CD4-positive, alpha-beta T cell treated with Interleukin-15 for 4 hours (primary cell): ENCODE measurements at places on chromosomes 2 and 18.

DNA sequence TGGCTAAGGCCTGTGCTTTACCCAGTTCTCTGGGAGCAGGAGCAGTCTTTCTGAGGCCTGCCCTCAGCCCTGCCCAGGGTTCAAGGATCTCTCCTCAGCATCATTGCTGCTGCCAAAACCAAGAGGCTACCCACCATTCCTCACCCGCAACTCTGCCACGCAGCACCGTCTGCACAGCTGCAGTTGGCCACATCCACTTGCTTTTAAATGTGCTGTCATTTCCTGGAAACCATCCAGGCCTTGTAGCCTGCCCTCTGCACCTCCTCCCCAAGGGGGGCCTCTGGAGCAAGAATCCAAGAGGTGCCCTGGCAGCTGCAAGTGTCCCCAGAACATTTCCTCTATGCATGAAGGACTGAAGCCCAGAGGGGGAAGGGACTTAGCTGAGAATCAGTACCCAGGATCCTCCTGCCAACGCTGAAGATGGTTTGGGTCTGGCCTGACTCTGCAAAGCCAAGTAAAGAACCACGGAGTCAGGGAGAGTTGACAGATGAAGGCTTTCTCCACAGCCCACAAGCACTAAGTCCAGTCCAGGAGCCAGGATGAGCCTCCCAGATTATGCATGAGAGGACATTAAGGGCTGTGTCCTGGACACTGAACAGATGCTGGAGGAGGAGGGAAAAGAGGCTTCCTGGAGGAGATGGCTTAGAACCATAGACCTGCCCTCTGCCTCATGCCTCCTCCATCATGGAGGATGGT lies 14.9 kb downstream of the EMX1 start:
- no peak for DNase-seq

DNA sequence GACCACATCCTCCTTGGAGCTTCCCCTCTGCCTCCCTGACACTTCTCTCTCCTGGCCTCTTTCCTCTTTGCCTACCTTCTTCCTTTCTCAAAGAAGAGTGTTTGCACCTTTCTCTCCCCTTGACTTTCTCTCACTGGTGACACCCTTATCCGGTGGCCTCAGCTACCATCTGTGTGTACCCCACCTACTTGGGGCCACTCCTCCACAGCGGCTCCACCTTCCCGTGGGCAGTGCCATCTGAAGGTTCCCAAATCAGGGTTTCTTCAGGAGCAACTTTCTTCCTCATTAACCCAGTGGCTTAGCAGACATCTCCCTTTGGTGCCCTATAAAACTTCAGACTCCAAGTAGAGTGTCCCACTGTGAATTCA lies 5.3 kb upstream of the NCL start:
- no peak for DNase-seq

DNA sequence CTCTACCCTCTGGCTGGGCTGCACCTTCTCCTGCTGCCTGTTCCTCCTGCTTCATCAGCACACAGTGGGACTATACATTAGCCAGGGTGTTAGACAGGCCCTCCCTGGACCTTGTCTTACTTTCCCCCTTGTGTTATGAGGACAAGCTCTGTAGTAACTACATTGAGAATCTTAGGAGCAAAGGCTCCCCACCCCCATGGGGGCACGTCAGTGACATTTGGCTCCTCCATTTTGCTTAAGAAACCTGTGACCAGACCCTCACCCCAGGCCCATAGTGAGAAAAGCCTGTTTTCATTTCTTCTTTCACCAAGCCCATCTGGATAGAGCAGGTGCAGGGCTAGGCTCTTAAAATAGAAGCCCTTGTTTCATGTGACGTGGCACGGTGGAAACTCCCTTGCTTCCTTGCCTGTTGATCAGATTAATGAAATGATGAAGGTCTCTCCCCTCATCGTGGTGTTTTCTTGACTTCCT lies 146.7 kb downstream of the RPIA start:
- DNase-seq, result no peak

DNA sequence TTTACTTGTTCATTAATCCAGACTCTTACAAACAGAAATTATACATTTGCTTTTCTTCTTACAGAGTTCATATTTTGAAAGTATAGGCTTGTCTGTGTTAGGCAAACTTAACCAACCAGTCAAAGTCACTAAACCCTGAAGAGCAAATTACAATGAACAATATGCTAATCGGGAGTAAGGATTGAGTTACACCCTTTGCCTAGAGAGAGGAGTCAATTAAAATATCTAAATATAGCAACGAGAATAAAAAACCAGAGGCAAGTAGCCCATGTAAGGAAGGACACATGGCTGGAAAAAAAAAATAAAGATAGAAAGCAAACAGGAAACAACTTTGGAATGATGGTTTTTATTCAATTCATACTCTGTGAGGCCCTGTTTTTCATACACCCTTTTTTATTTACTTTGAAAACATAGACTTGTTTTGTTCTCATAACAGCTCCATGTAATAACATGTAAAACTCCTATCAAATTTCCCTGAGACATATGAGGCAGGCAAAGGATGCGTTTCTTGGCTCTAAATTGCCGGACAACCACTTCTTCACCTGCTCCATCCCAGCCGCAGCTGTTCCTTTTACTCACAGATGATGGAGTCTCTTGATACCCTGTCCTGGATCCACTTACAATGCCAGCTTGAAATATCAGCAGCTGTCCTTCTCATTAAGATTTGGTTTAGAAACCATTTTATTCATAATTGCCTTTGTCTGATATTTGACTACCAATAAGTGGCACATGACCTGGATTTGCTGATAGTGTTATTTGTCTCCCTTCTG lies 767.7 kb upstream of the GCFC2 start:
- DNase-seq, result no peak

DNA sequence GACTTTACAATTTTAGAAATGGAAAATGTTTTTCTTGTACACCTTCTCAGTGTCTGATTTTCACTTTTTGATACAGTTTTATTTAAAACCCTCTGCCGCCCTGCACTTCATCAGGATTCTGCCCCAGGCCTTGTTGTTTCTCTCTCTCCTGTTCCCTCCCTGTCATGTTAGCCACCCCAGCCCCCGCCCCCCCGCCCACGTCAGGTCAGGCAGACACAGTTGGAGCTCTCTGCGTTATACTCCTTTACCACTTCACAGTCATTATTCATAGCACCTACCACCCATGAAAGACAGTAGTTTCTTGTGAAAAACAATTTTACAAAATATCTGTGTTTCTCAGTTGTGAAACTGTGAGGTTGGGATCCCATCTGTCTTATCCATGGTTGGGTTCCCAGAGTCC lies 21.5 kb downstream of the ADNP2 start:
- DNase-seq, result no peak

GRCh38 chr2:144084114-144084661 lies 435.7 kb downstream of the ZEB2 start:
- DNase-seq, result no peak

DNA sequence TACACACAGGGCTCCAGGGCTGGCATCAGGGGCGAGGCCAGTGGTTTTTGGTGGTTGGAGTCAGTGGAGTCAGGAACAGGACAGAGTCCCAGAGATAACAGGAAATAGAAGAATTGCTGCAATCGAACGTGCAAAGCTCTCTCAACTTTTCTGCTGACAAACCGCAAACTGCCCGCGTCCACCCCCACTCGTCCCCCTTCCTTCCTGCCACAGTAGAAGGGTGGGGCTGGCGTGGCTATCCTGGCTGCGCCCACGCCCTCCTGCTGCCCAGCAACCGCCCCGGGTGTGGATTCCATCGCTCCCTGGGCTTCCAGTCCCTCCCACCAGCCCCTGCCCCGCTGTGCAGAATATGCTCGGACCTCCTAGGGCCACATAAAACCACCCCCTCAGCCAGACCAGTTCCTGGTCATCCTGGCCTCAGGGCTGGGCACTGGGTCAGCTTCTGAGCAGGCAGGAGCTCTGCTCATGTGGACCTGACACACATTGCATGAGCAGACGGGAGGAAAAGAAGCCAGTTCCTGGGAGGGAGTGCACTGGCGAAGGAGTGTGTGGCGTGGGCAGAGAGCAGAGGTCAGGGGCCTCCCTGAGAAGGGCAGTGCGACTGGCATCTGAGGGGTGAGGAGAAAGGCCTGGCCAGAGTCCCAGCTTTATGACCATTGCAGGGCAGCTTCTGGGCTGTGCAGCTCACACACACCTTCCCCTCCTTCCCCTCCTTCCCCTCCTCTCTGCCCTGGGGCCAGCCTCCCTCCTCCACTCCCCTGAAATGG lies 85.4 kb upstream of the ATG16L1 start:
- DNase-seq, result peak; percentile 42

- no peak for DNase-seq
Observed at GRCh38 chr2:8176887-8177286, 505.0 kb upstream of the ID2 start.

GRCh38 chr2:237630216-237631000 lies 3.0 kb downstream of the LRRFIP1 start:
- no peak for DNase-seq

DNA sequence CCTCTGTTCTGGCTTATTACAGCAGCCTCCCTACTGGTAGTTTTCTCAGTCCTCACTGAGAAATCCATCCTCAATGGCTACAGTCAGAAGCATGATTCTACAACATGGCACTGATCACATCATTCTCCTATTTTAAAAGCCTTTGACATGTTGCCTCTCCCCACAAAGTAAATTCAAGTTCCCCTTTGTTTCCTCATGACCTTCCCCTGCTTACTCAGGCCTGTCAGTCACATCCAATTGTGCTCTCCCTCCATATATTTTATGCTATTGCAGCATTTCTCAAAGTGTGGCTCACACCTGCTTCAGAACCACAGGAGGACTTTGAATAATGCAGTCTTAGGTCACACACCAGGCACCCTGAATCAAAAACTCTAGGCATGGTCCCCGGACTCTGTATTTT lies 124.6 kb downstream of the SPOPL start:
- DNase-seq, result no peak

DNA sequence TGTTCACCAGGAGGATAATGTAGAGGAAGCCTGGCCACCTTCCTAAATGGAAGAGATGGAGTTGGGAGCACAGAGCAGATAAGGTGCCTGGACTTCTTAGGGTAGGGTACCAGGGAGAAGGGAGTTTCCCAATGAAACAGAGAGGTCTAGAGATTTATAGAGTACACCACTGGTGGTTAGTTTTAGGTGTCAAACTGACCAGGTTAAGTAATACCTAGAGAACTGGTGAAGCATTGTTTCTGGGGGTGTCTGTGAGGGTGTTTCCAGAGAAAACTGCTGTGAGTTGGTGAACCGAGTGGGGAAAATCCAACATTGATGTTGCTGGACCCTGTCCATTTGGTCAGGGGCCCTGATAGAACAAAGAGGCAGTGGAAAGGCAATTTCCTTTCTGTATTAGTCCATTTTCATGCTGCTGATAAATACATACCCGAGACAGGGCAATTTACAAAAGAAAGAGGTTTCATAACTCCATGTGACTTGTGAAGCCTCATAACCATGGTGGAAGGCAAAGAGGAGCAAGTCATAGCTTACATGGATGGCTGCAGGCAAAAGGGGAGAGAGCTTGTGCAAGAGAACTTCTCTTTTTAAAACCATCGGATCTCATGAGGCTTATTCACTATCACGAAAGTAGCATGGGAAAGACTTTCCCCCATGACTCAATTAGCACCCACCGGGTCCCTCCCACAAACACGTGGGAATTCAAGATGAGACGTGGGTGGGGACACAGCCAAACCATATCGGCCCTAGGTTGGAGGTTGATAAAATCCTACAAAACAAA lies 260.8 kb downstream of the CBLN2 start:
- DNase-seq, result no peak

GRCh38 chr2:48250943-48251342 lies 279.0 kb upstream of the STON1 start:
- no peak for DNase-seq

DNA sequence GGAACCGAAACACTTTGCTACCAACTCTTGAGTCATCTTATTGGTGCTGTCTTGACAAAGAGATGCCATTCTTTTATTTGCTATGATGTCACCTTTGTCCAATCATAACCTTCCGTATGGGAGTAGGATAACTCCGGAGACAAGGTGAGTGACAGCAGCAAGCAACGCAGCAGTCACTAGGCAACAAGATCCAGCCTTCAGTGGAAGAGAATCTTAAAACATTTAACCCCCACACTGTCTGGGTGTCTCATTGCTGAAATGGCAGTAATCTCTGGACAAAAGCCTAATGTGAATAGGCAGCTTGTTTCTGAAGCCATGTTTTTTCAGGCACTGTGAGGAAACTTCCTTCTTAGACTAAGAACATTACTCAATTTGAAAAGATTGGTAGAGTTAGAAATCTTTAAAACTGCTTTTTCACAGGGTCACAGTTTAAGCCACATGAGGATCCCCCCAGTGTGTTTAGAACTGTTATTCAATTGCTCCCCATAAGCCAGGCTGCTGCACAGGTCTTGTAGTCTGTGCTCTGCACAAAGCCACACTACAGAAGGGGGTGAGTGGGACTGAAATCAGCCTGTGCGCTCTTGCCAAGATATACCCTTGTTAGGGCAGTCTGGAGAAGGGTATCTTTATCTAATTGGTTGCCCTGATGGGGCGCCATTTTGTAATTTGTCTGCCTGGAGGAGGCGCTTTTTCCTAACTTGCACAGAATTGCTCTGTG lies 131.5 kb upstream of the STON1 start:
- DNase-seq, result no peak

DNA sequence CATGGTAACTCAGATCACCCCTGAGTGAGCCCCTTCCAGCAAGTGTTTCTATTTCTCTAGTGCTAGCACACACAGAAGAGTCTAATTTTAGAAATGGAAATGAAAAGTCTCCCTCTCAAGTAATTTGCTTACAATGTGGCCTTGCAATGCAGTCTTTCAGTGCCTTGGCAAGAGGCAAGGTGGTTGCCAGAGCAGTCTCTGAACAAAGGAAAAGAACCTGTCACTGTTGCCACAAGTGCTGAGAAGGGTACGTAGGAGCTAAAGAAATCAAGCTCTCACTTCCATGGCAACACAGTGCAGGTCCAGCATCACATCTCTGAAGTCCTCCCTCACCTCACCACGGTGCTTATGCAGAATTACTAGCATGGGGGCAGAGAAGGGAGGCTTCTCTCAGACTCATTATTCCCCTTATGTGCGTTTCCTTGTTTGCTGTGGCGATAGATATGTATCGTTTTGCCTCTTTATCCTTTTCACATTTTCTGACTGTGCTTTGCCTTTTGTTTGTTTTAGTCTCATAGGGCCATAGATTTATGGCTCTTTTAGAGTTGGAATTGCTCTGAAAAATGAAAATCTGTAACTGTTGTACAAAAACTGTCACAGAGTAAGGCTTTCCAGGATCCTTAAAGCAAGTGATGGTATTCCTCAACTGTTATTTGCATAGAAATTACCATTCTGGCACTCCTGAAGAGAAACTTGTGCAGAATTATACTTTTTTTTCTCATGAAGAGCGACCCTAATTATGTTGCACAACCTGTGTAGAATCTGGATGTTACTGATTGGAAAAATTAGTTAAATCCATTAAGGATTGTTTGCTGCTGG lies 164.8 kb downstream of the CCDC85A start:
- DNase-seq, result no peak

DNA sequence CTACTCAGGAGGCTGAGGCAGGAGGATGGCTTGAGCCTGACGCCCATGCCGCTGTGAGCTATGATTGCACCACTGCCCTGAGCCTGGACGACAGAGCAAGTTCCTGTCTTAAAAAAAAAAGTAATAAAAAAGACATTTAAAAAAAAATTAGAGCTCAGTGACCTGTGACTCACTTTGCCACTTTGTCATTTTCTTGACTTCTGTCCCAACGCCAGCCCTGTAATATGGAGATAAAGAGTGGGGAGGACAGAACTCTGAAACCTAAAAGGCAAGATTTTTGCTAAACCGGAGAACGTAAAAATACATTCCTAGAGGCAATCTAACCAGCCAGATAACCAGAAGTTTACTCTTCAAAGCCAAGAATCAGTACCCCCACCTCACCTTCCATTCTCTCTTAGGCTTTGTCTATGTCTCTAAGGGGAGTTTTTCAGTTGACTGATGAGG lies 49.0 kb downstream of the PRKRA start:
- DNase-seq, result no peak
